ENCODE measurements at places on chromosomes 3 and 15.
A peak's percentile ranks its signal among the peaks of the same experiment; 100 is the strongest.

GRCh38 chr3:132145833-132146232, 111.0 kb upstream of the CPNE4 start:
- no peak for DNase-seq

GRCh38 chr3:137970914-137971831, 38.8 kb upstream of the CLDN18 start:
- no peak for DNase-seq

DNA sequence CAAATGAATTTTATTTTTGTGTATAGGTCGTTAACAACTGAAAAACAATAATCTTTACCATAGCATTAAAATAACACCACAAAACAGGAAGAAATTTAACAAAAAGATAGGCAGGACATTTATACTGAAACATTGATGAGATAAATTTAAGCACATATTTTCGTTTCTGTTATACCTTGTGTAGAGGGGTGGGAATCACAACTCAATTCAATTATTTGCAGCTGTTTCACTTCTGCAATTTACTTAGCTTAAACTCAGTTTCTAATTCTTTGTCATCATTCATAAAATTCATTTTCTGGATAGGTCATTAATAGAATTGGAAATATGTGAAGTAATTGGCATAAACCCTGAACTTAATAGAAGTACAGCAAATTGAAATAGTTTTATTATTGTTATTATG, 42.3 kb downstream of the TP63 start:
- DNase-seq, result no peak

DNA sequence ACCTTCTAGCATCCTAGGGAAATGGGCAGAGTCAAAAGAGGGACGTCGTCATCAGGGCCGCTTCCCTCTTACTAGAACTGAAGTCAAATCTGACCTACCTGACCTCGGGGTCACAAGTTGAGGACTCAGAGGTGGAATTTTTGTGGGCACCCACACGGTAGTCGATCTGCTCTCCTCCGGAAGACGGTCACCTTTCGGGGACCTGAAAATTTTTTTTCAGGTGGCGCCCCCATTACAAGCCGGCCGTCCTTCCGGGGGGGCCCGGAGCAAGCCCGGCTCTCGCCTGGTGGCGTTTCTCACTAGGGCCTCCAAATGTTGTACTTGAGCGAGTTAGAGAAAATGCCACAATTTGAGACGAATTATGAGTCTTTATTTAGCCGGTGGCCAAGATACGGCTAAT, 157.5 kb upstream of the FRG2C start:
- no peak for DNase-seq

GRCh38 chr3:45800611-45801010, 4.3 kb upstream of the SLC6A20 start:
- DNase-seq, result no peak

GRCh38 chr3:193665370-193665989, 72.5 kb downstream of the OPA1 start:
- DNase-seq, result no peak

GRCh38 chr3:69791106-69791505, 51.8 kb downstream of the MITF start:
- DNase-seq, result no peak

DNA sequence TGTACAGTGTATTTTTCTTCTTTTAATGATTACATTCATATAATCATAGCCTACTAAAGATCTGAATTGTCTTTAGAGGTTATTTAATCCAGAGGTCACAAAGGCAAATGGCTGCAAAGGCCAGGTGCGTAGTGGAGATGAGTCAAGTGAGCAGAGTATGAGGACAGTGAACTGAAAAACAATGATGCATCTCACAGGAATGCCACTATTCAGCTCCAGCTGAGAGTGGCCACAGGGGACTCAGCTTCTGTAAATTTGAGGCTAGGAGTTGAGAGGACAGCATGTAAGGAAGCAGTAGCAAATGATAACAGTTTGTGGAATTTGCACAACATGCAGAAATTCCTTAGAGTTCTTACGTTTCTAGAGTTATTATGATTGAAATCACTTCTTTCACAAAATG, 50.4 kb downstream of the COL6A5 start:
- no peak for DNase-seq

GRCh38 chr3:41364736-41365135, 165.4 kb downstream of the CTNNB1 start:
- no peak for DNase-seq

GRCh38 chr15:77418966-77419835, 703 bp downstream of the PEAK1 start:
- DNase-seq, result peak; percentile 28

DNA sequence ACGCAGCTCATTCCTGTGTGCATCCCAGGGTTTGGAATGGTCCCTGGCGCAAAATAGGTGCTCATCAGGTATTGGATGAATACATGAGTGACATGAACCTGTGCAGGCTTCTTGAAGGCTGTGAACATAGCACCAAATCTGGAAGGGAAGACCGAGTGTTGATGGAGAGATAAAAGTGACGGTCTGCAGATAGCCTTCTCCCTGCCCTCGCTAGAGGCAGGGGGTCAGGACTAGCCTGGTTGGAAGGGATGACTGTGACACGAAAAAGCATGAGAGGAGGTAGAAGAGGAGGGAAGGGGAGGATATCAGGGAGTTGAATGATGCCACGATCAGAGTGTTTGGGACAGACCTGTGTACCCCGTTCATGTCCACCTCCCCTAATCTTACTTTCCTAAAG, 267.1 kb downstream of the XXYLT1 start:
- no peak for DNase-seq

GRCh38 chr3:177680472-177680821, 483.2 kb upstream of the TBL1XR1 start:
- DNase-seq, result no peak

DNA sequence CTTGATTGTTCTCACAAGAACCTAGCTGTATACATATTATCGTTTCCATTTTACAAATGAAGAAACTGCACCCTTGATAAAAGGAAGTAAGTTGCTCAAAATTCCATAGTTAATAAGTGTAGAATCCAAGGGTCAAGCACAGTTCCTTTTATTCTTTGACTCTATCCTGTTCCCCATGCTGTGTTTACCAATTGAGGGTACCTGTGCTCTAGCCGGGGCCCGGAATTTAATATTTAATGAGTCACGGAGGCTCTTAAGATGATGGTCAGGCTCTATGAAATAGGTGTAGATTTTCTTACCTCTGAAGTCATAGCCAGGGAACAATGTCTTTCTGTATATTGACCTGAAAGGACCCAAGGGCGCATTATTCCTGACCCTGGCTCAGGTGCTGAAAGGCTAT, 65.2 kb downstream of the LPP start:
- no peak for DNase-seq

GRCh38 chr3:15007681-15008141, 57.4 kb downstream of the MRPS25 start:
- DNase-seq, result no peak

GRCh38 chr15:63504979-63505841, 817 bp downstream of the USP3 start:
- no peak for DNase-seq

DNA sequence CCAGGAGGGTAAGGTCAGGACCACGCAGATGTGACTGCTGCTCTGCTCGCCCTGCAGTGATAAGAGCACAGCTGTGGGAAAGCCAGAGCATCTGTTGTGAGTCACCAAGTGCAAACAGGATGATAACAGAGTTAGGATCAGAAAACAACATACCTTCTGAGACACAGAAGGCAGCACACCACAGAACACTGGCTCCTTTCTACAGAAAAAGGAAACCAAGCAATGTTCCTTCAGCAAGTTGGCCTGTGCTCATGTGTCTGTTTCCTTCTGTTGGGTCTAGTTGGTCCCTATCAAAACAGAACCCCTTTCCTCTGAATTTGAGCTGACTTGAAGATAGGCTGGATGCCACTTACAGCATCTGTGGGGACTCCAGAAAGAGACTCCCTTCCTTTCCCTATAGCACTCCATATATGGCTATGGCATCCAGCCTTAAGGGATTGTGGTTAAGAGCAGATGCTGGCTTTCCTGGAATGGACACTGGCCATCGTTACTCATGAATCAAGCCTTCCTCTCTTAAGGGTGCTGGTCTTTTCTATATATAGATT, 440.7 kb upstream of the THBS1 start:
- DNase-seq, result no peak

DNA sequence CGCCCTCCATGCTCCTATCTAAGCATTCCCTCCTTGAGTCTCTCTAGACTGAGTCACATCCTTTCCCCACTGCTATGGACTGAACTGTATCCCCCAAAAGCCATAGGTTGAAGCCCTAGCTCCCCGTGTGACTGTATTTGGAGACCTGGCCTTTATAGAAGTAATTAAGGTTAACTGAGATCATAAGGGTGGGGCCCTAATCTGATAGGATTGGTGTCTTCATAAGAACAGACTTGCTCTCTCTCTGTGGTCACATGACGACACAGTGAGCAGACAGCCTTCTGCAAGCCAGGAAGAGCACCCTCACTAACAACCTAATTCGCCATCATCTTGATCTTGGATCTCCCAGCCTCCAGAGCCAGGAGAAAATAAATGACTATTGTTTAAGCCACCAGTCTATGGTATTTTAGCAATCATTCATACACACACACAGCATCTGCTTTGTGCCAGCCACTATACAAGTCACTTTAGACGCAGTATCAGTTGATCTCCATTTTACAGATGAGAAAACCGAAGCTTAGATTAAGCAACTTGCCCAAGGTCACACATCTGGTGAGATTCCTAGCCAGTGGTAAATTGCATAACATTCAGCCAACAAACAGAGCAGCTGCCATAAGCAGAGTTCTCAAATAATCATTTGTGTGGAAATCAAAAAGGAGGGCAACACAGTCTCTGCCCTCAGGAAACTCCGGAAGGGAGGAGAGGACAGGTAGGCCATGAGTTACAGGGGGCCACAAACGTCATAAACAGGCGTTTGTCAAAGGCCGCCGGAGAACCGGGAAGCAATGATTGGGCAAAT, 66.3 kb upstream of the HES1 start:
- no peak for DNase-seq

GRCh38 chr3:71523628-71524027, 59.9 kb downstream of the FOXP1 start:
- DNase-seq, result no peak

DNA sequence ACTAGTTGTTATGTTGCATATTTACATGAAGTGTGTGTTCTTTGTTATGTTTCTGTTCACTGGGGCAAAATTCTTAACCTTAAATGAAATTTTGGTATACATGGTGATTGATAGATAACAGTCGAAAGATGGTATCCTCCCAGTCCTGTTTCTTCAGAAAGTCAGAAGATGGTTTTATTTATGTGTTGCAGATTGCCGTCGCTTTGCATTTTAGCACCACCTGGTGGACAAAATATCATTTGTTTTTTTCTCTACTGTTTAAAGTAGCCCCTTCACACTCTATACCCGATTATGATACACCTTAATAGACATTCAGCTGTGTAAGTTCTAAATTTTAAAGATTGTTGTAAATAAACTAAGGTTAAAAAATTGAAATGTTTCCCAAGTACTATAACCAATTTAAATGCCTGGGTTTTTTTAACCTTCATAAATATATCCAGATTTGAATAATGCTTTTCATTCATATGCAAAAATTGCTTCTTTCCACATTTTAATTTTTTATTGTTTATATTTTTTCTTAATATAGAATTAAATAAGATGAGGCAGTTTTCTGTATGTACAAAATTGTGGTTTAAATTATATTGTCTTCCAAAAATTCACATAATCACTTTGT, 152.2 kb downstream of the ALCAM start:
- no peak for DNase-seq

GRCh38 chr3:172517859-172518466, 5.3 kb downstream of the TNFSF10 start:
- DNase-seq, result no peak

GRCh38 chr15:74869726-74870407, 3.3 kb downstream of the SCAMP2 start:
- no peak for DNase-seq

- no peak for DNase-seq
Observed at GRCh38 chr15:91946581-91947292, 93.2 kb downstream of the SLCO3A1 start.

GRCh38 chr3:14333621-14334020, 68.8 kb upstream of the SLC6A6 start:
- DNase-seq, result no peak

- no peak for DNase-seq
Observed at GRCh38 chr3:142963234-142963515, 299 bp downstream of the PAQR9 start.

- no peak for DNase-seq
Observed at GRCh38 chr3:41224120-41224806, 25.0 kb downstream of the CTNNB1 start.

- no peak for DNase-seq
Observed at GRCh38 chr3:50584391-50584790, 15.1 kb downstream of the HEMK1 start.

DNA sequence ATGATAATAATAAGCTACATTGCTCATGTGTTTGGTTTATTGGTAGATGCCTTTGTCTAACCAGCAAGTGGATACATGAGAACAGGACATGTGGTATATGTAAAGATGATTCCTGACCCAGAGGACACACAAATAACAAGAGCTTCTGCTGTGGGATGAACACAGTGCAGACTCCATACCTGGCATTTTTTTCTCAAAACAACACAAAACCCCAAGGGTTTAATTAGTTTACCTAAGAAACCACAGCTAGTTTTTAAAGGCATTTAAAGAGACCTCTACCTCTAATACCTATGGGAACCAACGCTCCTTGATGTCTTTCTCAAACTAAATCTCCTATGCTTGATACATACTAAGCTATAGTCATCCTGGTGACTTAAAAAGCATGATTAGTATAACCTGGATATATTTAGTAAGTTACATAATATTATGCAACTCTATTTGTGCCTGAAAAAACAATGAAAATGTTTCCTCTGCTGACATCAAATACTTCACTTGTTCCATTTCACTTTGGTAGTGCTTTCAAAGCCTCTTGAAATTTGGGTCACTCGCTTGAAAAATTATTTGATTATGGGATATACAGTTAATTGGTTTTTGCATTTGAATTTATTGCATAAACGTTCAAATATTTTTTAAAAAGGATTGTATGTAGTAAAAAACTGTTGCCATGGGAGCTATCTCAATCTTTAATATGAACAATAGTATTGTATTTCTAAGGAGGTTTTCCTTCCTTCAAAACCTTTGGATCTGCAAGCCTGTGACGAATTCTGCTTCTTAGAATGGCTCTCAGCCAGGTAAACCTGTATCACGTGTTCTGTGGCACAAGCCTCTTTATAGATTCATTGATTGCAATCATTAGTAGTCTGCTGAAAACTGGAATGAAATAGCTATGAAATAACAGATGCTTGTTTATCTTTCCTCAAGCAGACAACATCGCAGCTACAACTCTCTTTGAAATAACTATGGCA, 233.0 kb upstream of the KCNMB2 start:
- DNase-seq, result no peak

- DNase-seq, result no peak
Observed at GRCh38 chr15:65032801-65033537, 3.5 kb upstream of the MTFMT start.

Measured in stimulated activated CD8-positive, alpha-beta memory T cell treated with anti-CD3 and anti-CD28 coated beads, Interleukin-4, amount 100 ng/mL, for 4 hours (primary cell).